ENCODE measurements at places on chromosomes 2 and 18.

GRCh38 chr2:239252801-239253200 is 148.0 kb downstream of the HDAC4 start:
- DNase-seq: peak; percentile 80

- peak; percentile 17 for DNase-seq
These were observed 219.6 kb upstream of the RAB12 start for GRCh38 chr18:8389391-8390340.

GRCh38 chr18:49949951-49950395 is 136.6 kb upstream of the ACAA2 start:
- no peak for DNase-seq

GRCh38 chr2:208490492-208490891 is 83.9 kb downstream of the PTH2R start:
- no peak for DNase-seq

Data from cerebellar cortex (tissue), 1 donor.